ENCODE measurements at places on chromosomes 1 and 21.

- no peak for DNase-seq
Observed at GRCh38 chr1:22971161-22971560, 1.5 kb downstream of the LACTBL1 start.

GRCh38 chr1:81664341-81664740, 136.4 kb upstream of the ADGRL2 start:
- no peak for DNase-seq

DNA sequence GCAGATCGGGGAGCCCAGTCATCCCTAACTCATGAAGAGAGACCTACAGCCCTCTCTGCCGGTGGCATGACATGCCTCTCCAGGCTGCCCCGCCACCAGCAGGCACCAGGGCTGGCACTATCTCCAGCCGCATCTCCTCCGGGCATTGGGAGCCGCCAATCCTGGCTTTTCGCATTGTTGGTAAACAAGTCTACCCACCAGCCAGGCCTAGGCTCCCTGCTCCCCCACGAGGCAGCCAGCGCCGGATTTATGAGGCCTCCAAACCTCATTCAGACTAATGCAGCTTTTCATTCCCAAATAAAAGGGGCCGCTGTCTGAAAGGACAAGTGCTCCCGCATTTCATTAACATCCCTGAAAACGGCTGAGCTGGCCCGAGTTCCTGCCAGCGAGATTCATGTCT, 3.4 kb upstream of the GRIK3 start:
- peak; percentile 60 for DNase-seq

DNA sequence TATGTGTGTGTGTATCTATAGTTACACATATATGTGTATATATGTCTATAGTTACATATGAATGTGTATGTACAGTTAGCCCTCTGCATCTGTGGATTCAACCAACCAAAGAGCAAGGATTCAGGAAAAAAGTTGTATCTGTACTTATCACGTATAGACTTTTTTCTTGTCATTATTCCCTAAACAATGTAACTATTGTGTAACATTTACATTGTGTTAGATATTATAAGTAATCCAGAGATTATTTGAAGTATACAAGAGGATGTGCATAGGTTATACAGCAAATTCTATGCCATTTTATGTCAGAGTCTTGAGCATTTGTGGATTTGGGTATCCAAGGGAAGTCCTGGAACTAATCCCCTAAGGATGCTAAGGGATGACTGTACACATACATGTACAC, 71.3 kb downstream of the RASAL2 start:
- no peak for DNase-seq

DNA sequence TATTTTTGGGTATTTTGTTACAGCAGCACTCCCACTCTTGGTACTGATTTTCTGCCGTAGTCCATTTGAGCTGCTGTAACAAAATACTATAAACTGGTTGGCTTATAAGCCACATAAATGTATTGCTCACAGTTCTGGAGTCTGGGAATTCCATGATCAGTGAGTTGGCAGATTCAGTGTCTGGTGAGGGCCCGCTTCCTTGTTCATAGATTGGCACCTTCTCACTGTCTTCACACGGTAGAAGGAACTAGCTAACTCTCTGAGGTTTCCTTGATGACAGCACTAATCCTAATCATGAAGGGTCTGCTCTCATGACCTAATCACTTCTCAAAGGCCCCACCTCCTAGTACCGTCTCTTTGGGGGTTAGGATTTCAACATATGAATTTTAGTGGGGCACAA, 85.2 kb downstream of the HHAT start:
- no peak for DNase-seq
